Heart right ventricle (tissue), 16 donors: ENCODE measurements at places on chromosomes 16 and 17. TPM values are rescaled to one million over a fixed set of nuclear protein-coding genes. Genes with fewer than 3 reads are reported as not detected.

GRCh38 chr17:6797718-6798351, 21.8 kb downstream of the FBXO39 start:
- DNase-seq = no peak

DNA sequence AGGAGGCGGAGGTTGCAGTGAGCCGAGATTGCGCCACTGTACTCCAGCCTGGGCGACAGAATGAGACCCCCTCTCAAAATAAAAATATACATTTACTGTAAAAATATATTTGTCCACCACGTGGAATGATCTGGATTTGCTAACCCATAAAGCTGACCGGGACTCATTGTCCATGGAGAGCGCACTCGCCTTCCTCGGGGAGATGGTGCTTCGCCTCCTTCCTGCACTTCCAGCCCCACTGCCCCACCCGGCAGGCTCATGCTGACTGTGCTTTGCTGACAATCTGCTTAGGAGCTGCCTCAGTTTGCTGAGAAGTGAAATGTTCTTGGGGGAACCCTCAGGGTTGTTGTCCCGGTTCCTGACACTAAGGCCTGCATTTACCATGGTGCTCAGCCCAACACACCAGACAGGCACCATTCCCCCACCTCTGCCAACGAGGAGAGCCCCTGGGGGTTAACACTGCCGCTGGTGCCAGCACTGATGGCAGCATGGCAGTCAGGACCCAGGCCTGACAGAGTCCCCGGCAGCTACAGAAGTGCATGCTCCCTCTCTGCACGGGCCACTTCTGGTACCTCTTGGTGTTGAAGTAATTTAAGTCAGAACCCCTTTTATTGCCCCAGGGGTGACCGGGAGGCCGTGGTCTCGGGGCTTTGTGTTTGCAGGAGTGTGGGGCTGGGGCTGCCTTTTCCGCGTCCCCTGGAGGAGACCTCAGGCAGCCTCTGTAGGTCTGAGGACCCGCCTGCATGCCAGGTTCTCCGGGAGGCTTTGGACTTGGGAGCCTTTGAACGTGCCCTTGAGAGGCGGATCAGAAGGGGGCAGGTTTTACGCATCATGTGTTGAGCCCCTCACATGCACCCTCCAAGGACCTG, 2.5 kb downstream of the NUBP2 start:
- no peak for DNase-seq

GRCh38 chr16:46727184-46727583, 21.0 kb downstream of the MYLK3 start:
- DNase-seq = no peak

GRCh38 chr16:86065711-86066110, 166.7 kb downstream of the IRF8 start:
- DNase-seq = no peak

The EVI2B gene
- total RNA-seq = 0.77 TPM

DNA sequence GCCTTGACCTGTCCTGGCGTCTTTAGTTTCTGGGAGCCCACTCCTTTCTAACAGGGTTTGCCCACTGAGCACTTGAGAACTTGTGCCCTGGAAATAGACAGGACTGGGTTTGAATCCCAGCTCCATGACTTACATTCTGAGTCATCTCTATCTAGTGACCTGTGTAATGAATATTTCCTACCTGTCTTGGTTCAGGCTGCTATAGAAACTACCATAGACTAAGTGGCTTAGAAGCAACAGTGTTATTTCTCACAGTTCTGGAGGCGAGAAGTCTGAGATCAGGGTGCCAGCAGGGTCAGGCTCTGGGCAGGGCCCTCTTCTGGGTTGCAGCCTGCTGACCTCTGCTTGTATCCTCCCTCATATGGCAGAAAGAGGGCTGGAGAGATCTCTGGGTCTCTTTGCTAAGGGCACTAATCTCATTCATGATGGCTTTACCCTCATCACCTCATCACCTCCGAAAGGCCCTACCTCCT, 110.7 kb upstream of the DHX40 start:
- DNase-seq = no peak

GRCh38 chr16:977081-977701, 4.4 kb upstream of the SOX8 start:
- DNase-seq = no peak

- DNase-seq = no peak
These were observed 417.0 kb upstream of the HSBP1 start for GRCh38 chr16:83390759-83391158.

DNA sequence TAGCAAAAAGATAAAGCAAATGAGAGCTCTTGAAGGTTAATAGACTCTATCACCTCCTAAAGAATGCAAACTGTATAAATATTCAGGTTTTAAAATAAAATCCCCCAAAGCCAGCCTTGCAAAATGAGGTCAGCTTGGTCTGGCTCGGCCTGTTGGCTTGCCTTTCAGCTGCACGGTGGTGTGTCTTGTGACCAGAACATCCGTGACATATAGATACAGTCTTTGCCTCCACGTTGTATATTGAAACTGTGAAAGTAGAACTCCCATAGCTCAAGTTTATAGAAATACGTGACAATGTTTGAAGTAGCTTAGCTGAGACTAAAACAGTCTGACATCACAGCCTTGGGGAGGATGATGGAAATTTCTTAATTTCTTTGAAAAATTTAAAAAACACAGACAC, 236.6 kb upstream of the MYOCD start:
- DNase-seq = no peak

GRCh38 chr17:75073618-75074047, 14.1 kb upstream of the SLC16A5 start:
- DNase-seq = no peak

- DNase-seq = no peak
These were observed 8.7 kb downstream of the C16orf87 start for GRCh38 chr16:46822270-46822669.

DNA sequence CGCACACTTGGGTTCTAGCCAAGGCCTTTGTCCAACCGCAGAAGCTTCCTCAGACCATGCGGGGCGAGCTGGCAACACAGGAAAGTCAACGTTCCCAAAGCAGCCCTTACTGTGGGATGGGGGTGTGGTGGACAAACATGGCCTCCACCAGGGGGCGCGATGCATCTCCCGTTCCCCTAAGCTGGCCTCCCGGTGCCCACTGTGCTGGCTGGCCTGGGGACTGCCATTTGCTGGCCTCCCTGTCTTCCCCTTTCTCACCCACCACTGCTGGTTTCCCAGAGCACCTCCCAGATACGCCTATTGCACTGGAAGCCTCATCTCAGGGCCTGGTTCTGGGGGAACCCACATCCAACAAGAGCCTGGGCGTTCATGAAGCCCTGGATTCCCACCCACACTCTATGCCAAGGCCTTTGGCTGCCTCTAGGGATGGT, 145.3 kb downstream of the IRF8 start:
- DNase-seq = peak; percentile 46

GRCh38 chr16:10961231-10961630, 16.9 kb downstream of the CLEC16A start:
- DNase-seq = no peak

GRCh38 chr17:8503368-8503767, 67.7 kb downstream of the NDEL1 start:
- DNase-seq = peak; percentile 54

- DNase-seq = no peak
These were observed 130.3 kb downstream of the TANGO6 start for GRCh38 chr16:68973611-68974120.

The SGSM2 gene
- 21.6 TPM for total RNA-seq

GRCh38 chr16:14015948-14016347, 55.2 kb upstream of the MRTFB start:
- DNase-seq = no peak

The UTS2R gene
- total RNA-seq = 1.5 TPM

DNA sequence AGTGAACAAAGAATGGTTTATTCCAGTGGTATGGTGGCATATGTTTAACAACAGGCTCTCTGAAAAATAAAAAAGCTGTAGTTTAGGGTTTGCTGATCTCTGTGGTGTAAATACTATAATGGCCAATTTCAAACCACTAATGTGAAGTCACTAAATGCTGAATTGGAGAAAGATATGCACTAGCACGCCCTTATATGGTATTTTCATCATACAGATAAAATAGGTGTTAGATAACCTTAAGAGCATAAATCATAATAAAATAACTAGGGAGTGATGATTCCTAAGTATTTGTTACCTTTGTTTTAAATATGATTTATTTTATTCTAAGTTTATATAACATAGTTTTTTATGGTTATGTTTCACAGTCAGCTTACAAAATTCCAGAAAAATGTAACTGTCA, 17.2 kb downstream of the NLK start:
- DNase-seq = no peak

The ZSCAN10 gene
- total RNA-seq = not detected

GRCh38 chr16:59567496-59567895, 833.4 kb upstream of the GOT2 start:
- no peak for DNase-seq

DNA sequence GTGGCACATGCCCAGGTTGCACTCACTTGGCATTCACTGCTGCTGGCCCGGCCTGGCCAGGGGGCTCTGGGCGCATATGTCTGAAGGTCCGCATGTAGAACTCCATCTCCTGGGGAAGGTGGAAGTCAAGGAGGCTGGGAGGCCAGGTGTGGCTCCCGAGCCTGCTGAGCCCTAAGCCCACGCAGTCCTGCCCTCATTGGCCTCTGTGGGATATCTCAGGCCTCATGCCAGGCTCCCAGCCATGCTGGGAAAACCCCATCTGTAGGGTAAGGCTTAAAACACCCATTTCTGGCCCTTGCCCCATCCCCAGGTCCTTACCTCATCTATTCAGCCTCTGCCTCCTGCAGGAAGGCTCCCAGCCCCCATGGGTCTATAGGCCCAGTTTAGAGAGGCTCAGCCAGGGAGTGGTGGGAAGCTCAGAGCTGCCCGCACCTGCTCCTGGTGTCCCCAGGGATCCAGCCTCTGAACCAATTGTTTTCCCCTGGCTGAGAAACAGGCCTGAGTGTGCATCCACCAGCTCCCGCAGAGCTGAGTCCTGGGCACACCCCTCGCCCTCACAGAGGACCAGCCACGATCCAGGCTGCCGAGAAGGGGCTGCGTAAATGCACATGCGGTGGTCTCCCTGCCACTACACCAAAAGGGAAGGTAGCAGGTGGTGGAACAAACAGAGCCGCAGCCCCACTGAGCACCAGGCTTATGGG, 2.3 kb upstream of the TPPP3 start:
- no peak for DNase-seq

DNA sequence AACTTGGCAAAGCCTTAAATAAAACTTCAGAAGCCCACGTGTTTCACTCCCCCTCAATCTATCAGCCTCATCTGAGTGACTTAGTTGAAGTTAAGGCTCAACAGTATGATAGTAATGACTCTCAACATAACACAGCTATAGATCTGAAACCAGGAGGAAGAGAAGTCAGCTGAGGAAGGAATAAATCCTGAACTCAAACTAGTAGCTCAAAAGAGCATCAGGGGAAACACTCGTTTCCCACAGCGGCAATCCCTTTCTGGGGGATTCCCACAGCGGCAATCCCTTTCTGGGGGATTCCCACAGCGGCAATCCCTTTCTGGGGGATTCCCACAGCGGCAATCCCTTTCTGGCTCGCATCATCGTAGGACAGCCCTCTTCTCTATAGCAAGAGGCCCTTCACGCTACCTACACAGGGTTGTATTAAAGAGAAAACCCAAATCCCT, 56.8 kb downstream of the ZZEF1 start:
- DNase-seq = no peak
